ENCODE measurements at places on chromosomes 1 and 21. TPM values are rescaled to one million over a fixed set of nuclear protein-coding genes. Genes with fewer than 3 reads are reported as not detected.

The CCDC185 gene
- polyA plus RNA-seq, result not detected

The CALML6 gene
- 281 TPM for polyA plus RNA-seq

The PDE9A gene
- polyA plus RNA-seq, result 7.8 TPM

The WNT3A gene
- not detected for polyA plus RNA-seq

The LCE3D gene
- not detected for polyA plus RNA-seq

The TDRD5 gene
- polyA plus RNA-seq, result not detected

The NBPF6 gene
- not detected for polyA plus RNA-seq

The OR2T35 gene
- polyA plus RNA-seq, result not detected

The SPRR1A gene
- polyA plus RNA-seq, result not detected

The OLFML3 gene
- 149 TPM for polyA plus RNA-seq

The IRF6 gene
- polyA plus RNA-seq, result 0.34 TPM

The LCE1F gene
- polyA plus RNA-seq, result not detected

The HES5 gene
- polyA plus RNA-seq, result 0.56 TPM

The C1orf53 gene
- polyA plus RNA-seq, result 1.8 TPM

The AIRE gene
- not detected for polyA plus RNA-seq

The SYCP1 gene
- polyA plus RNA-seq, result not detected

Measured in forelimb muscle (tissue), 1 donor.